ENCODE measurements at places on chromosomes 11 and 22.

DNA sequence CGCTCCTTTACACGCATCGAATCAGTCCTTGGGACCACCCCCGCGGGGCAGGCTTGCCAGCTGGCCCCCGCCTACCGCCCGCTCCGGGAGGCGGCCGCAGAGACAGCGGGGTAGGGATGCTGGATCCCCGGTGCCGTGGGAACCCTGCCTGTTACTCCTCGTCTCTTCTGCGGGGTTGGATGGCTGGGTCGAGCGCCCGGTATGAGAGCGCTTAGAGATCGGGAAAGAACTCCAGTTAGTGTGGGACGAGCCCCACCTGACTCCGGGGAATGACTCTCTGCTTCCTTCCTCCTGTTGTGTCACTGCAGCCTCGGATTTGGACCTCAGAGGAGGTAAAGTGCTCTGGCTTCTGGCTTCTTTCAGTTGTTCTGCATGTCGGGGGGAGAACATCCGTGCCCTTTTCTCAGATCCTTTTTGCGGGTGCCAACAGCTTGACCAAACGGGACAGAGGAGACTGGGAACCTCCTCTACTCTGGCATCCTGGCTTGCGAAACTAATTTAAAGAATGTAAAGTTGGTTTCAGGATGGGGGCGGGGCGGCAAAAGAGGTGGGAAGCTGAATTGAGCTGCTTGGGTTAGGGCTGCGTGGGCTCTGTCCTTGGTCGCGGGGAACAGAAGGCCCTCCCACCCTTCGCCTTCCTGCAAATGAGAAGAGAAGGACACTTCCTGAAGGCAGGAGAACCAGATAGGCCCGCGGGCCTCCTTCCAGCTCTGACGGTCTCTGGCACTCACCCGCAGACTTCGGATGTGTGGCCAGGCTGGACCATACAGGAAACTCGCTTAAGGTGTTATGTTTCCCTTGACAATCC, 938 bp downstream of the LAYN start:
- peak; percentile 44 for DNase-seq

GRCh38 chr11:113564527-113565130, 89.4 kb upstream of the DRD2 start:
- no peak for DNase-seq

DNA sequence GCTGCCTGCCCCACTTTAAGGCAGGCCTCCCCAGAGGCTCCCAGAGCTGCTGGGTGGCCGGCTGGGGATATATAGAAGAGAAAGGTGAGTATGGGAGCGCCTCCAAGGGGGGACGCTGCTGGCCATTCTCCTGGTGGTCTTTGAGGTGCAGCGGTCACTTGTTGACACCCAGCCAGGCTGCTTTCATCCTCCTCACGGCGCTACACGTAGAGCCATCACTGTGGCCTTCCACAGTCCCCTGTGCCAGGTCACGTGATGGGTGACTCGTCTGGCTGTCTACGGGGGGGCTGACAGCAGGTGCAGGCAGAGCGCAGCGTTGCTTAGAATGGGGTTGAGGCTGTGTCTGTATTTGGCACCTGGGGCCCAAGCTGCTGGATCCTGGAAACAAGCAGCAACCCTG, 1.9 kb downstream of the ACR start:
- DNase-seq: no peak

DNA sequence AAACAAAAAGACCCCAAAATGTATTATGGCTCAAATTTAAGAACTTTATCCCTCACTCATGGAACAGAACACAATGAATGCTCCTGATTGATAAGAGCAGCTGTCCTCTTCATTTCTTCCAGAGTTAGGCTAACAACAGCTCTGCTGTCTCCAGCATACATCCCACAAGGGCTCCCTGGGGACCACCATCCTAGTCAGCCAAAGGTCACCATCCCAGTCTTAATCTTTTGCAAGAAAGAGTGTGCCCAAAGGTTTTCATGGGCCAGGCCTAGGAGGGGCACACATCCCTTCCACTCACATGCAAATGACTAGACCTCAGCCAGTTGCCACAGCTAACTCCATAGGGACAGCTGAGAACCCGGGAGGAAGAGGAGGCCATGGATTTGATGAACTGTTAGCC, 555.3 kb downstream of the BUD13 start:
- DNase-seq: no peak

- no peak for DNase-seq
Measured at GRCh38 chr22:25393121-25393805, 171.2 kb upstream of the GRK3 start.

- DNase-seq: no peak
Measured at GRCh38 chr11:64058494-64058893, 22.8 kb downstream of the FLRT1 start.

All from left kidney (tissue), 8 donors.